ENCODE measurements at places on chromosomes 16 and 17. TPM values are rescaled to one million over a fixed set of nuclear protein-coding genes. Genes with fewer than 3 reads are reported as not detected.

The NPIPB8 gene
- total RNA-seq = 0.55 TPM

The SLC35G6 gene
- total RNA-seq = not detected

The KRT36 gene
- total RNA-seq = not detected

The ABCC1 gene
- total RNA-seq = 34.2 TPM

The TBC1D3L gene
- 7.1 TPM for total RNA-seq

The PRMT7 gene
- 47.1 TPM for total RNA-seq

The RHBDL3 gene
- total RNA-seq = 0.54 TPM

The CACNG3 gene
- total RNA-seq = not detected

The IGFALS gene
- 1.8 TPM for total RNA-seq

The RSKR gene
- total RNA-seq = 2.5 TPM

The KRT28 gene
- not detected for total RNA-seq

The BLMH gene
- total RNA-seq = 33.8 TPM

The TNK1 gene
- total RNA-seq = 2.2 TPM

The KCTD19 gene
- total RNA-seq = not detected

The TP53TG3F gene
- total RNA-seq = not detected

The RHBDL1 gene
- total RNA-seq = 0.68 TPM

The CD300E gene
- total RNA-seq = 0.66 TPM

The GPRC5C gene
- 16.9 TPM for total RNA-seq

The ERAL1 gene
- 34.6 TPM for total RNA-seq

The MYL11 gene
- total RNA-seq = not detected

The SLC9A5 gene
- total RNA-seq = 0.68 TPM

The CCL17 gene
- not detected for total RNA-seq
